ENCODE measurements at places on chromosomes 7 and 10.

DNA sequence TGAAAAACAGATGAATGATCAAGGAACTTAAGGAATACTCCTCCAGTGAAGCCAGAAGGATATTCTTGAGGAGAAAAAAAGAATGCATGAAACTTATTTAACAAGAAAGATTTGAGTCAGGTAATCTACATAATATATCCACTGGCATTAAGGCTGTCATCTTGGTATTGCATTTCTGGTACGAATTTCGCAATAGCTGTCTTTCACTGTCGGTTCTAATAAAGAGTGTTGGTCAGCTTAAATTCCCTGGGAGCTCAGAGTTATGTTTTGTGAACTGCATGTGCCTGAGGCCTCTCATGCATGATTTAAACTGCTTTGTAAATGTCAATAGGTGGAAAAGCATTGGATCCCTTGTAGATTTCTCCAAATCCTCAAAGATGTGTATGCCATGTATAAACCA is 565.3 kb upstream of the GALNT17 start:
- no peak for DNase-seq

- DNase-seq = no peak
Measured at GRCh38 chr10:56449770-56450169, 88.7 kb upstream of the ZWINT start.

GRCh38 chr10:49556723-49557122 is 17.8 kb upstream of the ERCC6 start:
- no peak for DNase-seq

DNA sequence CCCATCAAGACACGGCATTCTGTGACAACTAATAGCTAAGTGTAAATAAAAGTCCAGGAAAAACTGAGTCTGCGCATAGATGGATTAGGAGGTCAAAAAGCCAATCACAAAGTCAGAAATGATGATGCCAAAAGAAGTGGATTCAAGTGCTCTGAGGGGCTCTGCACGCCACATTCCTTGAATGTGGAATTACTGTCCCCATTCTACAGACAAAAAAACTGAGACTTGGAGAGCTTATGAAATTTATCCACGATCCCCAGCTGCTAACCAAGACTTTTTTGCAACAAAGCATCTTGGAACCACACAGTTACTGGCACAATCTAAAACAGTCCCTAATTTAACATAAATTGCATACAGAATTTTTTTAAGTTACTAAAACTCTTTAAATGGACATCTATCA is 49.6 kb upstream of the SLIT1 start:
- no peak for DNase-seq

DNA sequence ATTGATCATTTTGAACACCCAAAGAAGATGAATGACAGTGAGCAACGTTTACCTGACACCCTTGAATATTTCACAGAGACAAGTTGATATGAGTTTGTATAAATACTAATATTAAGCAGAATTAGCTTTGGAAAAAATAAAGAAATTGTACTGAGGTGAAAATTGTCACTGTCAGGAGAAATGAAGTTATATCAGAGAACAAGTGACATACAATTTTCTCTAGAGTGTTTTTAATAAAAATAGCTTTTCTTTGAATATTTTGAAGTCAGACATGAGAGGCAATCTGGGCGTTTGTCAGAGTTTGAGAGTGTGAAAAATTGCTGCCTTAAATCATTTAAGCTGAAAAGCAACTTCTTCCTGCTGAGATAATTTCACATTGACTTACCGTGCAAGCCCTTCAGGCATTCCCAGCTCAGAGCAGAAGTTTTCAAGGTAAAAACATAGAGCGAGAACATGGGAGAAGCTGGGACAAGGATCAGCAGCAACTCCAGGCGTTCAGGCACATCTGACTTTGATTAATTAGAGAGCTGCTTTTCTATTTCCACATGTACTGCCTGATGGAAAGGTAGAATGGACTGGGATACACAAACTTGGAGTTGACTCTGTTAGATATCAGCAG is 535.9 kb downstream of the TFEC start:
- no peak for DNase-seq

DNA sequence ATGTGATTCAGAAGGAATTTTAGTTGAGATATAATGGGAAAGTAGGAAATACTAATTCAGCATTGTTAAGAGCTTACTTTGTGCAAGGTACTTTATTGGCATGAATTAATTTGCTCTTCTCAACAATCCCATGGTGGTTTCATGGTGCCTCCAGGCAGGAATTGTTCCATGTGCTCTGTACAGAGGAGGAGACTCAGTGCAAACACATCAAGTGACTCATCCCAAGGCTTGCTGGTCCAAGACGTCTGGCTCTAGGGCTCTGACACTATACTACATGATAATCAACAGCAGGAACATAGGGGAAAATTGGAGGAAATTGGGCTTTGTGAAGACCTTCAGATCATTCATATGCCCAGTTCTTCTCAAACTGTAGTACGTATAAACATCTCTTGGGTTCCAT is 66.5 kb upstream of the PRKG1 start:
- DNase-seq = no peak

- DNase-seq = peak; percentile 29
Measured at GRCh38 chr10:37707829-37708578, 149.4 kb downstream of the ZNF248 start.

DNA sequence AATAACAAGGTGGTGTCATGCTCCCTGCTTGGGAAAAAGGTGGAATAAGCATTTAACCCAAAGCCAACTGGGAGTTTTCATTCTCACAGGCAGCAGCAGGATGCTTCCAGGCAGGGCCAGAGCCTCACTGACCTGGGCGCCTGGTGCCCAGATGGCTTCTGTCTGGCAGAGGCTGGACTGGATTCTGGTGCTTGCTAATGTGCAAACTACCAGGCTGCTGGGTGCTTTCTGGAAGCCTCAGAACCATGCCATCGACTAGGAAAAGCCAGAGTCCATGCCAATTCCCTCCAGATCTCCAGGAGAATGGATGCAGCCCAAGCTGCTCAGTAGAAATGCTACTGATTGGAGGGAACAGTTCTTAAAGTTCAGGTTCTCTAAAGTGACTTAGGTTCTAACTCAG is 36.2 kb downstream of the VIPR2 start:
- DNase-seq = no peak

- DNase-seq = no peak
Measured at GRCh38 chr10:129495698-129496097, 28.7 kb downstream of the MGMT start.

DNA sequence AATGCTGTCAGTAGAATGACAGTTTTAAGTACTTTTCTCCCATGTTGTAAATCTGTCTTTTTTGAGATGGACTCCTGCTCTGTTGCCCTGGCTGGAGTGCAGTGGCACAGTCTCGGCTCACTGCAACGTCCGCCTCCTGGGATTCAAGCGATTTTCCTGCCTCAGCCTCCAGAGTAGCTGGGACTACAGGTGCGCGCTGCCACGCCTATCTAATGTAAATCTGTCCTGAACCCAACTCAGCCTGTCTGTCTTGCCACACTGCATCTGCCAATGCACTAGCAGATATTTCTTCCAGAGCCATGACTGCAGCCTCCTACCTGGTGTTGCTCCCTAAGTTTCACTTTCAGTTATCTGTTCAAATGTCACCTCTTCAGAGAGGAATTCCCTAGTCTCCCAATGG is 264.1 kb downstream of the PHF14 start:
- no peak for DNase-seq

GRCh38 chr10:26787362-26787761 is 73.4 kb downstream of the ABI1 start:
- no peak for DNase-seq

- DNase-seq = no peak
Measured at GRCh38 chr7:85612514-85612913, 425.7 kb upstream of the SEMA3D start.

DNA sequence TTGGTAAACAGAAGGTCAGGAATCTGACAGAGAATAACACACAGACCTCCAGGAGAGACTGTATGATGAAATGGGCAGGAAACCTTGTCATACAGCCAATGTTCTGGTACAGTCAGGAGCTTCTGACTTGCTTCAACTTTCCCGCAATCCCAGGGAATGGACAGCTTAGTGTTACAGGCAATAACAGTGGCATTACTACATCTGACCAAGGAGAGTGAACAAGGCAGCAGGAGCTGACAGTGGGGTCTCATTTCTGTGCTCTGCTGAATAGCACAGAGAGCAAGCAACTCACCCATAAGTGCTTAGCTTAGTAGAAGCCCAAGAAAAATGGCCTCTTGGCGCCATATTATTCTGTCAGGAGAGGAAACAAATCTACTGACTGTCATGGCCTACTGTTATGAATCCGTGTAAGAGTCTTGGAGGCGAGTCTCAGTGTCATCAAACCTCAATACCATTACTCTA is 186.2 kb upstream of the MTPN start:
- DNase-seq = no peak

DNA sequence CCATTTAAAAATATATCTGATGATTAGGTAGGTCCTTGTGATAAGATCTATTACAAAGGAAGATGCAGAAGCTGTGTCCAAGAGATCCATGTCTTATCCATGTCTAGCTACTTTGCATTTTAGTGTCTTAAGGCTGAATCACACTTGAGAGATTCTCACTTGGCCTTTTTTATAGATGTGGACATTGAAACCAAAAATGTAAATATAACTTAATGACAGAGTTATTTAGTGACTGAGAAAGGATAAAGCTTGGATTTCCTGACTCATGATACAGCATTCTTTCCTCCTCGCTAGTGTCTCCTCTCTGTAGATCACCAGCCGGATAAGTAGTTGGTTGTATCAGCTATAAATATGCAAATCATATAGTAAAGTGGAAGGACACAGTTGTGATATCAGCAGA is 23.3 kb downstream of the INHBA start:
- no peak for DNase-seq

DNA sequence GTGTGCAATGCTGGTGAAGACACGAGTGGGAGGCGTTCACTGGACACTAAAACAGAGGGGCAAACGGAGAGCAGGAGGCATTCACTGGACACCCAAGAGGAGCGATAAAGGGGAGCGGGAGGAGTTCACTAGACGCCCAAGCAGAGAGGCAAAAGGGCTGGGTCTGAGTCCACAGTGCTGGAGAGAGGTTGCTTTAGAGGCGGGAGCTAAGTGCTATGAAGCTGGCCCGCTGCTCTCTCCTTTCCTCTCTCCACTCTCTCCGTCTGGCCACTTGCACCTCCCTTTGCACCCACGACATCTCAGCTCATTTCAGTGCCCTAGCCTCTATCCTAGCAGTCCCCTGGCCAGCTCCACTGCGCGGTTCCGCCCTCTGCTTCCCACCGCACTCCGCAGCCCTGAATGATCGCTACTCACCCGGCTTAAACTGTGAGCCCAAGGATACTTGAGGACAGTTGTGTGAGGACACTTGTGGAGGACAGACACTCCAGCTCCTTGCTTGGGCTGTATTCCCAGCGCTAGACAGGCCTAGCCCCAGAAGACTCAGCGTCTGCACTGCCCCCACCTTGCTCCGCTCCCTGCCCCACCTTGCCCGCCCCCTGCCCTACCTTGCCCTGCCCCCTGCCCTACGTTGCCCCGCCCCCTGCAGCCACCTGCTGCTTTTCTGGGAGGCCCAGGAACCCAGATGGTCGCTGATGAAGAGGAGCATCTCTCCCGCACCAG is 78.8 kb upstream of the CPXM2 start:
- no peak for DNase-seq

- no peak for DNase-seq
Measured at GRCh38 chr7:14752301-14752700, 150.2 kb downstream of the DGKB start.

GRCh38 chr7:120973849-120974248 is 14.7 kb upstream of the CPED1 start:
- no peak for DNase-seq

GRCh38 chr10:131973160-131973951 is 8.4 kb downstream of the BNIP3 start:
- DNase-seq = no peak

DNA sequence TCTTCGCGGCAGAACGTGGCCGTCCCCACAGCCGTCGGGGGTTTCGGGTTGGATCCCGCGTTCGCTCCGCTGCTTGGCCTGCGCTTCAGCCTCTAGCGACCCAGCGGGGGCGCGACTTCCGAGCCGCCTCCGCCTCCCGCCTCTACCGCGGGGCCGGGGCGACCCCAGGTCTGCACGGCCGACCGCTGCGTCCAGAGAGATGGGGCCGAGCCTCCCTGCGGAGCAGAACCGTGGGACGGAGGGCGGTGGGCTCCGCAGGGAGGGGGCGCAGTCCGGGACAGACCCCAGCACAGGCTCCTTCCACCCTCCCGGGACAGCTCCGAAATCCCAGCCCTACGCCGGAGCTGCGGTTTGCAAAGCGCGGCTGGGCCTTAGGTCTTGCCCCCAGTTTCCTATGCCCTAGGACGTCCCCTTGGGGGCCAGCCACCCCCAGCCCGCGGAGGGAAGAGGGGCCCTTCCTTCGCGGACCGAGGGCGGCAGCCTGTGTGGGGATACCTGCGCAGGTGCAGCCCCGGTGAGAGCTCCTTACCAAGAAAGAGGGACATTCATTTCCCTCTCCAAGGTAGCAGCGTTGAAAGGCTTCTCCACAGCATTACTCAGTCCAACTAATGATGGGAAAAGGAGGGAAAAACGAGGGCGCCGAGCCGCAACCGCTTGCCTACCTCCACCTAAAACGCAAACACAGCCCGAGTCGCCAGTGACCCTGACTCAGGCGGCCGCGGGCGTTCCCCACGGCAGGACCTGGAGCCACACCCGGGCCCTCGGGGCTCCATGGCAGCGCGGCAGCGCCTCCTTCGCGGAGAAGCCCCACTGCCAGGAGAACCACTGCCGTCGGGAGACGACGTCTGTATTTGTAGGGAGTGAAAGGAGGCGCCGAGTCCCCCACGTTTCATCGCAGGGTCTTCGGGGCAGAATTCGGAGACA is 115.7 kb downstream of the BMS1 start:
- no peak for DNase-seq

DNA sequence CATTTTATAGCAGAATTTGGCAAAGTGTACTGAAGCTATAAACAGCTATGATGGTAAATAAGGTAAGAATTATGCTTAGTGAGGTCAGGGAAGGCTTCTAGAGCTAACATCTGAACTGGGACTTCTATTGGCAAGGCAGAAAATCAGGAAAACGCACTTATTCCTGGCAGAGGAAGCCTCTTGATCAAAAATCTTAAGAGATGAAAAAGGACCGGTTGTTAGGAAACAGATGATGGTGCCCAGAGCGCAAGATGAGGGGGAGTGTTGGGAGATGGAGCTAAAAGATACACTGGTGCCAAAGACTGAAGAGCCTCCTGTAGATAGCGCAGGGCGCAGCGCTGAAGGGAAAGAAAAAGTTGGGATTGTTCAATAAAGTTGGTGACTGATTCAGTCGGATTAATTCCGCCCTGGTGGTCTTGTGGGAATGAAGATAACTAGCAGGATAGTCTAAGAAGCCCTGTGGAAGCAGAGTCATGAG is 550 bp upstream of the CALU start:
- no peak for DNase-seq

DNA sequence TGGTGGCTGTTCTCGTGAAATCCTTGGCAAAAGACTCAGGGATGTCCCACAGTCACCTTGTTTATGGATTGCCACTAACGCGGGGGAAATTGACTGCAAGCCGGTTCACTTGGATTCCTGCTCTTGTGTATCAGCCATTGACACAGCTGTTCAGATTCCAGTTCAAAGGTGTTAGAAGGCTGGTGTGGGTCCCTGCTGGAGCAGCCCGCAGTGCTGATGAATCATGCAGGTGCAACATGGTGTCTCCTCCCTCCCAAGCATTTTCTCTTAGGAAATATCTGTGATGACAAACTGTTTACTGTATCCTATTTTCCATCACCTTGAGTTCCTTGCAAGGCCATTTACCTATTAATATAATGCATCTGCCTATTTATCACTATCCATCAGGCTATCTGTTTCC is 170.1 kb downstream of the GATA3 start:
- no peak for DNase-seq

GRCh38 chr7:99312316-99313203 is 13.1 kb upstream of the ARPC1A start:
- peak; percentile 61 for DNase-seq

Data from A549 (cell line).